ENCODE measurements at places on chromosomes 12 and 14. TPM values are rescaled to one million over a fixed set of nuclear protein-coding genes. Genes with fewer than 3 reads are reported as not detected.

BBOF1 gene
- not detected for polyA plus RNA-seq

OR6C1 gene
- polyA plus RNA-seq = not detected

TAS2R14 gene
- polyA plus RNA-seq = 6.2 TPM

CEBPE gene
- 0.14 TPM for polyA plus RNA-seq

KCNH5 gene
- 0.16 TPM for polyA plus RNA-seq

C12orf54 gene
- polyA plus RNA-seq = not detected

RFLNA gene
- polyA plus RNA-seq = 4.9 TPM

POMT2 gene
- 33.4 TPM for polyA plus RNA-seq

POTEG gene
- polyA plus RNA-seq = not detected

HCAR2 gene
- 2.1 TPM for polyA plus RNA-seq

AQP2 gene
- not detected for polyA plus RNA-seq

SMIM41 gene
- polyA plus RNA-seq = not detected

MYL2 gene
- polyA plus RNA-seq = 1,320 TPM

PLXNC1 gene
- polyA plus RNA-seq = 28.1 TPM

LMNTD1 gene
- polyA plus RNA-seq = 0.13 TPM

SLC38A4 gene
- polyA plus RNA-seq = not detected

TPPP2 gene
- polyA plus RNA-seq = 0.78 TPM

KCNK13 gene
- polyA plus RNA-seq = 0.25 TPM

CELA1 gene
- polyA plus RNA-seq = not detected

KLHL33 gene
- polyA plus RNA-seq = 1.8 TPM

KERA gene
- polyA plus RNA-seq = 42.8 TPM

ITGA7 gene
- 419 TPM for polyA plus RNA-seq

WNT5B gene
- 16.5 TPM for polyA plus RNA-seq

POTEM gene
- polyA plus RNA-seq = not detected

RD3L gene
- not detected for polyA plus RNA-seq

TIGAR gene
- polyA plus RNA-seq = 6.1 TPM

ASB2 gene
- polyA plus RNA-seq = 10.5 TPM

NGB gene
- polyA plus RNA-seq = not detected

OTUB2 gene
- 1.00 TPM for polyA plus RNA-seq

SDS gene
- not detected for polyA plus RNA-seq

SDR9C7 gene
- 0.24 TPM for polyA plus RNA-seq

DIO2 gene
- 2.3 TPM for polyA plus RNA-seq

PTPN6 gene
- 3.7 TPM for polyA plus RNA-seq

PAPLN gene
- 3.2 TPM for polyA plus RNA-seq

KMT2D gene
- polyA plus RNA-seq = 33.5 TPM

LALBA gene
- polyA plus RNA-seq = not detected

RNASE2 gene
- not detected for polyA plus RNA-seq

OR6C2 gene
- polyA plus RNA-seq = not detected

NEK9 gene
- 49.5 TPM for polyA plus RNA-seq

MTA1 gene
- 82.7 TPM for polyA plus RNA-seq

LIN7A gene
- polyA plus RNA-seq = 4.7 TPM

MMP19 gene
- polyA plus RNA-seq = 2.9 TPM

Data from muscle of arm (tissue), 14 donors.